Esophagus mucosa (tissue), 1 donor: ENCODE measurements at places on chromosomes 2 and 18. TPM values are rescaled to one million over a fixed set of nuclear protein-coding genes. Genes with fewer than 3 reads are reported as not detected.
A peak's percentile ranks its signal among the peaks of the same experiment; 100 is the strongest.

DNA sequence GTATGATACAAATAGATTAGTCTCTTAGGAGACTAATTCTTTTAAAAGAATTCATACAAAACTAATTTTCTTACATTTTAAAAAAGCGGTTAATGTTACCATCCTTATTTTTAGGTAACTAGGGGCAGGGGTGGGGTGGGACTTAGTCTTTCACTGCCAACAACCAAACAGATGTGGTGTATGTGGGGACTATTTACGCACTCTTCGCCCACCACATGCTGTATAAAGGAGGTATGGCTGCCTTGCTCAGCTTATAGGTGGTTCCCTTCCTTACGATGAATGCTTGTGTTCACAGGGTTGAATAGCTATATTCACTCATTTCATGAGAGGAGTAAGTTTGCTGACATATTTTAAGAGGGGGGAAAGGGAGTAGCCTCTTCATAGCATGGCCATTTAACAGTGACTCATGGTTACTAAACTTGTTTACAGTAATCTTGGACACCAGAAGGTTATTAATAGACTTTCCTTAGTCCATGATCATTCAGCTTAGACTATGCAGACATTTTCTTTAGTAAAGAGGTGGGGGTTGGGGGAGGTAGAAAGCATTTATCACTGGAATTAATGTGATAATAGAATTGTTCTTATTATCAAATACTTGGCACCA, 61.8 kb downstream of the CAB39 start:
- peak; percentile 65 for ATAC-seq

- ATAC-seq: no peak
These were observed 363.9 kb downstream of the KCNJ3 start for GRCh38 chr2:155062250-155062921.

DNA sequence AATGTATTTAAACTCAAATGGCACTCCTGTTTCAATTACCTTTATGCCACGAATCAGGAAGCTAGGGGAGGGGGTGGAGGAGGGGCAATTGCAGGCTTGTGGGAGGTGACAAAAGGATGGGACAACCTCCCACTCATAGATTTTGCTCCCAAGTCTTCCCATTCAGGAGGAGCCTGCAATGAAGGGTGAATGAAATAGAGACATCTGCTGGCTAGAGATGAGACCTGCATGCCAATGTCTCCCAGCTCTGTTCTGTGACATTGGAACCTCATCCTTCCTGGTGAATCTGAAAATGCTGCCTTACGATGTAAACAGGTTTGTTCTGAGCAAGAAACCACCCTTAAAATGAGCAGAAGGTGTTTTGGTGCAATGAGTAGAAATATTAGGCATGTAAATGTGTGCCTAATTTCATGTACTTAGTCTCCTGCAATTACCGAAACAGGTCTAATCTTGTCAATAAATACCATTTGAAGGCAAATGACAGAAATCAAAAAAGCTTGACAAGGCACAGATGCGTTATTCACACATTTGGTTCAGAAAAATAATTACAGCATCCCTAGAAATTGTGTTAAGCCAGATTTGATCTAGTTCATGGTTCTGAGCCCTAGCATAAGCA, 2.7 kb upstream of the PID1 start:
- ATAC-seq: peak; percentile 78

- ATAC-seq: peak; percentile 99
These were observed 105.5 kb downstream of the ZEB2 start for GRCh38 chr2:144414324-144414845.

GRCh38 chr18:48800876-48801727, 149.7 kb downstream of the SMAD7 start:
- ATAC-seq: no peak

DNA sequence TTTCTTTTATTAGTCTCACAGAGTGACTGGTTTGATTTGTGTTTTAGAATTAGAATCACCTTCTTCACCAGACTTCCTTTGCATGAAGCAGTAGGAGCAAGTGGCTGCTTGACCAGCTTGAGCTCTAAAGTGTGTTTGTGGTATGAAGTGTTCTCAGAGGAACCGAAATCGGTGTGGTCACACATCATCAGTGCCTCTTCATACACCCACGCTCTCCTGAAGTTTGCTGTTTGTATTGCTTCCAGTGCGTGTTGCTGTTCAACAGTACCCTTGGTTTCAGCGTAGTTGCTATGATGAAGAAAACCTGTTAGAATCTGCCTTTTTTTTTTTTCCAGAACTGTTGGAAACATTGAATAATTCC, 77.9 kb downstream of the LIMS1 start:
- ATAC-seq: peak; percentile 55

EPAS1 gene
- 89.5 TPM for total RNA-seq

GRCh38 chr18:26865557-26865956, at the start of gene AQP4:
AQP4 (minus strand) TSS chr18:26865707; CDS start chr18:26865689, 18 bp downstream.
- ATAC-seq: no peak

- ATAC-seq: no peak
These were observed 5.9 kb downstream of the ATP8B1 start for GRCh38 chr18:57797209-57797651.

HOXD1 gene
- total RNA-seq: 0.16 TPM

ADRA2B gene
- not detected for total RNA-seq

GRCh38 chr2:176099728-176100546, at the start of gene HOXD12:
HOXD12 (plus strand) TSS chr2:176099795; CDS start chr2:176099802, 7 bp downstream.
- no peak for ATAC-seq

GRCh38 chr18:31648966-31649429, 35.4 kb downstream of the B4GALT6 start:
- peak; percentile 83 for ATAC-seq

DNA sequence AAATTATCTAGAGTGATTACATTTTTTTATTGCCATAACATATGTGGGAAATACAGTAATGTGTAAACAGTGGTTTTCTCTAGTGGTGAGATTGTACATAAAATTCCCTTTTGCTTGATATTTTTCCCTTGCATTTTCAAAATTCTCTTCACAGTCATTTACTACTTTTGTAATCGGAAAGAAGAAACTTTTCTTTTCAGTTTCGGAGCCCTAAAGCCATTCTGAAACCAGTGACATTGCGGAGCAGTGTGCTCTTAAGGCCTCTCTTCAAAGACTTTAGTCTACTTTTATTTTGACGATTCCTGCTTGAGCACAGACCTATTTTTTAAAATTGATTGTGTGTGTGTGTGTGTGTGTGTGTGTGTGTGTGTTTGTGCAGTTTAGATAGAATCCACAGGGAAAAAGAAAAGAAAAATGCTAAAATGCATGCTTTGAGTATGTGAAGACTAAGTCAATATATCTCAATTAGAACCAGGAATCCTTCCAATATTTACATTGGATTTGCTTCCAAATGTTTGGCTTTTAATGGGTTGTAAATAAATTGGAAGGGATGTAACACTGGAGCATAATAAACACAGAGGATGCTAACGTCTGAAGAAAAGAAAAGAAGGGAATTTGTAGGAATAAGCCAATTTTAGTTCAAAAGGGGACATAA, 357.4 kb downstream of the RND3 start:
- ATAC-seq: no peak

- no peak for ATAC-seq
These were observed 452.0 kb downstream of the XIRP2 start for GRCh38 chr2:167340322-167340721.

DNA sequence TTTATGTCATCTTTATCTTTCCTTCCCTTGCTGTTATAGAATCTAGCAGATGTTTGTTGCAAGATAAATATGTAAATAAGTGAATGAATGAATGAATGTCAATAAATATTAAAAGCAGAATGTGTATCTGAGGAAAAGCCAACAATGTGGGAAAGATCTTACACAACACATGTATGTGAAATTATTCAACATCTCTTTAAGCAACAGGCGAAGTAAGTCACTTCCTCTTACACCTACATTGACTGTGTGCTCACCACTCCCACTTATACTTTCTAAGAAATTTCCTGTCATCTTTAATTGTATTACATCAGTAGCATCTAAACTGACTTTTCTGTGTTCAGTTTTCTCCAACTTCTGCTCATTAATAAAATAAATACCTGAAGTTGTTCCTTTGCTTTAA, 43.0 kb downstream of the RAD51AP2 start:
- ATAC-seq: peak; percentile 84

LOXHD1 gene
- 0.12 TPM for total RNA-seq

DNA sequence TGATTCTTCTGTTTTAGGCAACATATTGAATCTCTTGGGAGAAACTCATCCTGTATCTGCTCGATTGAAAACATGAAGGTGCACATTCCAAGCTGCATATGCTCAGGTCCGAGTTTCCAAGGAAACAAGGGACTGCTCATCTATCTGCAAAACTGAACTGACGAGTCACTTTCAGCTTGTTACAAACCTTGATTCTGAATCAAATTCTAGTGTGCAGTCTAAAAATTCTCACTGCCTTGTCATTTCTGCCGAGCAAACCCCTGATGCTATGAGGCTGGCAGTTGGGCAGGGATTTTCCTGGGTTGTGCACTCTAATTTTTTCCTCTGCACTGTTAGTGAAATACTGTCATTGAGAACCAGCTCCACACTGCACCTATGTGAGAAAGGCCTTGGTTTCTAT, 101.3 kb upstream of the ETAA1 start:
- ATAC-seq: no peak

- ATAC-seq: no peak
These were observed 43.0 kb upstream of the FZD5 start for GRCh38 chr2:207812726-207813080.

ZSWIM2 gene
- not detected for total RNA-seq

DNA sequence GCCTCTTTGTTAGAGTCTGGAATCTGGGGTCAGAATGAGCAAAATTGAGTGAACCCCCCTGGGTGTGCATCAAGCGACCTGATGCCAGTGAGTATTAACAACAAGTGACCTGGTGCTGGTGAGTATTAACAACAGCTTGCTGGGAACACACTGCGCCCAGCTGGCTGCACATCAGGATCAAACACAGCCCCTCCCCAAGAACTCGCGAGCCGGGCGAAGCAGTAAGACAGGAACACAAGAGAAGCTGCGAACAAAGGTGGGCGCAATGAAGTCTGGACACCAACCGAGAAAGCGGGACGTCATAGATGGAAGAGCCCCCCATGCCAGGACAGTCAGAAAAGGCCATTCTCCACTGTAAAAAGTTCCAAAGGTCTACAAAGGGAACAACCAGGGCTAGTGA, 34.3 kb downstream of the CRACDL start:
- no peak for ATAC-seq

DNA sequence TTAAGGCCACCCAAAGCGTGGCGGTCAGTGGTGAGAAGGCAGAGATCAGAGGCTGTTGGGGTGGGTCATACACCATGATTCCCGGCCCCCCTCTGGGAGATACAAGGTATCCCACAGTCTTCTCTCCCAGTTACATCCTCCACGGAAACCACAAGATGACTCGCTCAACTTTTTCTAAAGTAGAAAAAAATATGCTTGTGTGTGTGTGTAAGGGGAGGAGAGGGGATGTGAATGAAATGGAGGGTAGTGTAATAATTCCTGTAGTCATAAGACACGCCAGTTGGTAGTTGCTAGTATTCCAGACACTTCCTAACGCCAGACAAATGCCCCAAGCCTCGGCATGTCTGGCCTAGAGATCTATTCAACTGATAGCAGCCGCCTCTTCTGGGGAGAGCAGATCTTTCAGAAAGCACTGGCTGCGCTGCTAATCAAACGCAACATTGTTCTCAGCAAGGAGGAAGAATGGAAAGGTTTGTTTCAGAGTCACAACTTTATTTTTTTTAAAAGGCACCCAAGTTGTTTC, 143.5 kb downstream of the TGIF1 start:
- ATAC-seq: no peak

DNA sequence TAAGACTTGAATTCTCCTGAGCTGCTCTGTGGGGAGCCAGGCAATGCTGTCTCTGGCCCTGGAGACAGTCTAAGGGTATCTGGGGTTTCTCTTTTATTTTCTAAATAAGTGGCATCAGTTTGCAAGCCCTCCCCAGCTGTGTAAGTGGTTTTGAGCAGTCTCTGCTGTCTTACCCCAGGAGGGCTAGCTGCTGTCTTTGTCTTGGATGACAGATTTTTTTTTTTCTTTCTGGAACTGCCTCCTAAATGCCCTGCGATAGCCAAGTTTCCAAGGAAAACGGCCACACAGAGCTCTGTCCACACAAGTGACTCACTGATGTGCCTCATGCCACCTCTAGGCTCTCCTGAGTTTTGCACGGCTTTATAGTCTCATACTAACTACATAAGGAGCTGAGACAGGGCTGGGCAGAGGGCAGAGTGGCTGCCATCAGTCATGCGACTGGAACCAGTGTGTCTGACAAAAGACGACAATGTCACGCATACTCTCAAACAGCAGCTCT, 37.2 kb upstream of the THOC1 start:
- no peak for ATAC-seq

DNA sequence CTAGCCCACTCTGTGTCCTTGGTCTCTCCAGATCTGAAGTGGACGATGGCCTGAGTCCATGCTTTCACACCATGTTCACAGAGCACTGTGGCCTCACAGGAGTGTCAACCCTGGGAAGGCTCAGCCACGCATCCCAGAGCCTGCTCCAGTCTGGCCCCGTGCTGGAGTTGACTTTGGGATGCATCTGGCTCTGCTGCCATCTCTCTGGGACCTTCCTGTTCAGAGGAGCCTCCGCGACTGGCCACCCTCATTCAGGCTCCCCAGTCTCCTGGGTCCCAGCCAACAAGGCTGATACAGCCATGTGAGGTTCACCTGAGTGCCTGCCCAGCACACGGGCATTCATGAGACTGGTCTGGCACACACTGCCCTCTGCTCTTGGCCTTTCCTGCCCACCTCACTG, 199.7 kb upstream of the RAB6C start:
- no peak for ATAC-seq

CCDC68 gene
- total RNA-seq: 1.5 TPM

GRCh38 chr2:66573416-66573815, 138.5 kb downstream of the MEIS1 start:
- no peak for ATAC-seq

PROC gene
- total RNA-seq: 0.20 TPM

DNA sequence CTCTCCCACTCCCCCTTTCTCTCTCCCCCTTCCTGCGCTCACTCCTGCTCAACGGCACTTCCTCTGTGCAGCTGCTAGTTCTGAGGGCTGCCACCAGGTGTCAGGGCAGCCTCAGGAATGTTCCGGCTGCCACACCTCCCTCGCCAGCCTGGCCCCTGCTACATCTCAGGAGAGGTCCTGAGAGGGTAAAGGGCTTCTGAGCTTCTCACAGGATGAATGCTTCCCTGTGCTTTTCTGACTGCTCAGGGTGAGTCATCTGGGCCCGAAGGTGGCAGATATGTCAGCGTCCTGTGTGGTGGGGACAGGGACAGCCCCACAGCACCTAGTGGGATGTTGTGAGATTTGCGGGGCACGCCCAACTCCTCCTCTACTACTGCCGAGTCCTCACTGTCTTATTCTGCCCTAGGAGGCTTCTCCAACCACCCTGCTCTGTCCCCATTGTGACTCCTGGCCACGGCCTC, 49.0 kb downstream of the PLEKHB2 start:
- peak; percentile 88 for ATAC-seq

GRCh38 chr2:10654069-10654468, 35.7 kb downstream of the NOL10 start:
- ATAC-seq: peak; percentile 96

GRCh38 chr2:165629776-165630175, 160.3 kb downstream of the CSRNP3 start:
- ATAC-seq: no peak

DNA sequence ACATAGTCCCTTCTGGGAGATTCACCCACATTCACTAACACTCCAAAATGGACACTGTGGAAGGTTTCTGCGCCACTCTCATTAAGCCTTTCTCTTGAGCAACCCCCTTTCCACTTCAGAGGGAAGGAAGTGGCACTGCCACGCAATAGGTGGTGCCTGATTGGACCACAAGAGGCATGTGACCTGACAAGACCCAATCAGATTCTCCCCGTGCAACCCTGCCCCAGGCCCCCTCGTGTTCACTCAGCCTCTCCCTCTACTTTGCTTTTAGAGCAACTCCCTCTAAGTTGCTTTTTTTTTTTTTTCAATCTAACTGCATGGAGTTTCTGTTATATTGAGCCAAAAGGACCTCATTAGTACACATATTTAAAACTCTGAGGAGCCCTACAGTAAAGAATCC, 158.0 kb downstream of the EN1 start:
- ATAC-seq: no peak
